Purkinje cell (primary cell): ENCODE measurements at places on chromosomes 12 and 14. TPM values are rescaled to one million over a fixed set of nuclear protein-coding genes. Genes with fewer than 3 reads are reported as not detected.

The HRK gene
- 0.53 and 0.60 TPM in 2 replicates for polyA plus RNA-seq

The OR11H6 gene
- polyA plus RNA-seq: not detected in 2 replicates

The RNASE7 gene
- not detected in 2 replicates for polyA plus RNA-seq

The OTX2 gene
- not detected in 2 replicates for polyA plus RNA-seq

The C14orf39 gene
- polyA plus RNA-seq: not detected in 2 replicates

The FMNL3 gene
- polyA plus RNA-seq: 0.03 and 0.60 TPM in 2 replicates

The MFAP5 gene
- polyA plus RNA-seq: not detected in 2 replicates

The LRCOL1 gene
- polyA plus RNA-seq: not detected in 2 replicates
